Forelimb muscle (tissue), 1 donor: ENCODE measurements at places on chromosomes 2 and 18.

- no peak for DNase-seq
Observed at GRCh38 chr2:109126501-109126860, 2.5 kb upstream of the SH3RF3 start.

GRCh38 chr2:39266139-39266805 lies 22.5 kb upstream of the CDKL4 start:
- DNase-seq: no peak

DNA sequence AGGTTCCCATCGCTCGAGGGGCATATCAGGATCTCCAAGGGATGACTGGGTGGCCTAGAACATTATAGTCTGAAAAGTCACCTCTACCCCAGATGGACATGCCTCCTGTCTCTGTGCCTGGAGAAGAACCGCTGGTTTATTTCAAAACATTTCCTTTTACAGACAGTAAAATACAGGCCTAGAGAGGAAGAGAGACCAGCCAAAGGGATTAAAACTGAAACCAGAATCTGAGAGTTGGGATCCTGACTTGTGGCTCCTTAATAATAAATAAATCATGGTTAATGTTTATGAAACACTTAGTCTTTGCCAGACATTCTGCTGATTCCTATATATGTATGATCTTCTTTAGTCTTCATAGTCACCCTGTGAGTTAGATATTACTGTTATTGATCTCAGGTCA lies 153.7 kb downstream of the DDX1 start:
- no peak for DNase-seq

DNA sequence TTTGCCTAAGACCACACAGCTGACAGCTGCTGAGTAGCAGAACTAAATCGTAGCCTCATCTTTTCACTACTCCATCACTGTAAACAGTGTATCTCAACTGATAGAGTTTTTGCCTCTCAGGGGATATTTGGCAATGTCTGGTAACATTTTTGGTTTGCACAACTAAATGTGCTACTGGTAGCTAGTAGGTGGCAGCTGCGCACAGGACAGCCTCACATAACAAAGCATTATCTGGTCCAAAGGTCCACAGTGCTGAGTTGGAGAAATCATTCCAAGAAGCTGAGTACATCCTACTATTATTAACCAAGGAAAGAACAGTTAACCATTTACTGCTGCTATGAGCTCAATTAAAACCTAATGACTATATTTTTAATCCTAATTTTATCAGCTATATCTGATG lies 6.1 kb upstream of the CCDC102B start:
- DNase-seq: no peak

- no peak for DNase-seq
Observed at GRCh38 chr2:119254601-119255080, 31.0 kb downstream of the STEAP3 start.

DNA sequence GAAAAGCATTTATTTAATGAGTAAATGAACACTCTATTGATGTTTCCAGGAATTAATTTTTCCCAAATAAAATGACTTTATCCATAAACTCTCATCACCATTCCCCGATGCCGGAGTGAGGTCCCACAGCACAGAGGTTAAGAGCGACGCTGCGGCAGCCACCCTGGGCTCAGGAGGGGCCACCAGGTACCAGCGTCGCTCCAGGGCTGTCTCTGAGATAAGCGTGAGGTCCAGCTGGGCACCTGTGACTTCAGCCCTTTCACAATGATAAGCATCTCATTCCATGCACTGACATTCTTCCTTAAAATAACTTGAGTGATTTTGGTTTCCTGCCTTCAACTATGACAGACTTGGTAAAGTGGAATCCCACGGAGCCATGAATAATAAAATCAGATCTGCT lies 182.1 kb downstream of the TWIST2 start:
- no peak for DNase-seq

DNA sequence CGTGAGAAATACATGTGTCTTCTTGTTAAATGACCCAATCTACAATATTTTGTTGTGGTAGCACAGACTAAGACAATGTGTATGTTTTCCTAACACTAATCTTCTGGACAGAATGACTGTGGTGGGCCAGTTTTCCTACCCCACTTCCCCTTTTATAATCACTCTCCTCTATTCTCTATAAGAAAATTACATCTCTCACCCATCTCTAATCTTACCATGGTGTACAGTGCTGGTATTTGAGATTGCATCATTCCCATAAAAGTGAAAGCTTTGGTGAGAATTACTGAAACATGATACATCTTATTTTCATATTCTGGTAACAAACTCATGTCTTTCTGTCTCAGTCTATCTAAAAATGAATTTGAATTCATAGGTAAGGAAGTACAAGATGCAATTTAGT lies 40.5 kb downstream of the CAVIN2 start:
- no peak for DNase-seq

- DNase-seq: no peak
Observed at GRCh38 chr18:62959481-62959880, 244.1 kb downstream of the PHLPP1 start.

DNA sequence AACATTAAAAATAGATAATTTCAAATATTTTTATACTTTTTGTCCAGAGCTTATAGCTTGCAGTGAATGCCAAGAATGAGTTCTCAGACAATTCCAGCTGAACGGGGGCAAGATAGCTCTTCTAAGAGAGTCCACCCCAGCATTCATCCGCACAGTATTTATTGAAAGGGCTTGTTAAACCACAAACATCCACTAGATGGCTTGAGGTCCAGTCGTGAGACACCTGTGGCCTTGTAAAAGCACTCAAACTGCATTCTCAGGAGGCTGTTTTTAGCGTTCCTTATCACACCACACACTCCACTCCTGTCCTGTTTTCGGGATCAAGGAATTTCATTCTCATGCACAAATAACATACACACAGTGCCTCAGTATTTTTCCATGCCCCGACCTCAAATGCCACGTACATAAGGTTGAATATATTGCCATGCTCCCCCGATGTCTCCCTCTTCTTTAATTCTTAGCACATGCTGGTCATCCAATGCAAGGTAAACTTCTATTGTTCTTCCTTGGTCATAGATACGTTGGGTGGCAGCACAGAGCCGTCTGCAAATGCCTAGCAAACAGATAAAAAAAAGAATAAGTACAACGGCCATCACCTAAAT lies 47.4 kb downstream of the DNAJC10 start:
- DNase-seq: no peak

DNA sequence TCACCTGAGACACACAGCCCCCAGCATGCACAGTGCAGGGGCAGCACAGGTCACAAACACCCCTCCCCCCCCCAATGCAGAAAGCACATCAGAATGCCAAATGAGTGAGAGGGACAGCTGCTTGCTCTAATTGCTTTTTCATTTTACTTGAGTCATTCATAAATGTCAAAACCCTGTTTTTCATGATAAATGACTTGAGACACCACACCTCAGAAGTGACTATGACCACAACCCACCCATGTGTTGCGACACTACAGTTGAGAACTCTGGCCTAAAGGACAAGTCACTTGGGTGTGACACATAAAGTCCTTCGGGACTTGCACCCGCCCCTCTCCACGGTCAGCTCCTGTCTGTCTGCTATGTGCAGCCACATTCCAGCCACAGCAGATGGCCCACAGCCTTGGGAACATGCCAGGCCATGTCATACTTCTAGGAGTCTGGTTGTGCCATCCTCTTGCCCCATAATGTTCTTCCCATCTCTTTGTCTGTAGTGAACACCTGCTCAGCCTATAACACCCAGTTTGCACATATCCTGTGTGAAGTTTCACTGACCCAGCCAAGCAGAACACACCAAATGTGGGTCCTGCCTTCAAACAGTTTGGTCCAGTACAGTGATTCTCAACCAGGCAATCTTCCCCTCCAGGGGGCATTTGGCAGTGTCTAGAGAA lies 30.2 kb upstream of the RIOK3 start:
- DNase-seq: no peak

DNA sequence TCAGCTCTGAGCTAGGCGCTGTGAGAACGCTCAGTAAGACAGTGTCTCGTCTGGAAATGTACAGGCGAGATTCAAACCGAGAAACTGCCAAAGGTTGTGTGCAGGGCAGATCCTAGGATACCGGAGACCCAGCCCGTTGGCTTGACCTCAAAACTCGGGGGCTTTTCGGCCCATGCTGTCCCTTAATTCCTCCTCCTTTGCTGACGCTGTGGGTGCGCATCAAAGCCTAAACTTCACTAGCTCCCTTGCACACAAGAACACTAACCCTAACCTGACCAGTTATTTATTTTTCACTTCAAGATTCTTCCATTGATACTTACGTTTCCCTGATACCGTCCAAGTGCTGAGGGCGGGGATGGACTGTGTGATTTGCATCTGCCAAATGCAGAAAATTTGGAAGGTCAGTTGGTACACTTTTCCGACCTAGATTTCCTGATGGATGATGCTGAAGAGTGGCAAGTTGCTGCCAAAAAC lies 1.0 kb upstream of the AAK1 start:
- DNase-seq: no peak

DNA sequence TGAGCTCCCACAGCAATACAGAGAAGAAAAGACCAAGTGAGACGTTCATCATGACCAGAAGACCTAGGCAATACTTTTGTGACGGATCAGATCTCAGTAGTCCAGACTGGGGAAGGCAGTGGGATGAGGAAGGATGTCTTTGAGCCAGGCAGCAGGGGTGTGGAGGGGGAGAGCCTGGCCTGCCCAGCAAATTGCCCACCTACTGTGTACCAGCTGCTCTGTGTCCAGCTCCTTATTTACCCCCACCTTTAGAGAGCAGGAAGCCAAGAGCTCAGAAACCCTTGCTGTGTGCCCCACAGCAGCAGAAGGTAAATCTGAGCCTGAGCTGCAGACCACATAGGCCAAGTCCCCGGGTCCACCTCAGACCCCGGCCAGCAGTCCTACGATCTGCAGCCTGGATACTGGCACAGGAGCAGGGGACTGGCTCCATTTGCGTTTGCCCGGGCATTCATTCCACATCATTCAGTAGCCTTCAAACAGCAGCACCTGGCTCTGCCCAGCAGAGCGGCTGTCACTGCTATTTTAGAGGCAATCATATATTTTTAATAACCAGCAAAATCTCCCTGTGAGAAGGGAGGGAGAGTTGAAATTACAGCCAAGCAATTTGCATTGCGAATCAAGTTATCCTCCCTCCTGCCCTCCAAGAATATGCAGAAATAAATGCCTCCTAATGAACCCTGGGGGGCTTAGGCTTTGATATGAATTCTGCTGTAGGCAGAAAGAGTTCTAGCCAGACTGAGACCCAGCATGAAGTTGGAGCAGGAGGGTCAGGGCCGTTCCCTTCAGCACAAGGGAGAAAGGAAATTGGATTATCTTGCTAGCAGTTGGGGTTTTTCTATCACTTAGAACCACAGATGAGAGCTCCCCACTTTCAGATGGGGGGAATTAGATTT lies 110.0 kb upstream of the FZD7 start:
- no peak for DNase-seq

DNA sequence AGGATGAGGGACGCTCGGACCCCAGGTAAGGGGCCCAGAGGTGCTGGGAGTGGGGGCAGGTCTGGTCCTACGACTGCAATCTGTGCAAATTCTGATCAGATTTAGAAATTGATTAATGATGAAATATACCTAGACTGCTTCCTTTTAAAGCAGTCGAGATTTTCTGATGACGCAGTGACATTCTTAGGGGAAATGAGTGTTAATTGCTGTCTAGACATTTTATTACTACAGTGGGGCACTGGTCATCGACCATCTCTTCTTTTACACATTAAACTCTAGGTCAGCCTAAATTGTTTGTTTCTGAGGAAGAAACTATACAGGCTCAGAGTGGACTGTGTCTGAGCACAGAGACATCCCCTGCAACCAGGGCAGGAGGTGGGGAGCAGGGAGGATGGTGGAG lies 154.4 kb upstream of the SALL3 start:
- no peak for DNase-seq

- DNase-seq: no peak
Observed at GRCh38 chr2:216224388-216224787, 115.2 kb downstream of the XRCC5 start.

- DNase-seq: no peak
Observed at GRCh38 chr2:111534910-111535352, 349.1 kb downstream of the ANAPC1 start.
